ENCODE measurements at places on chromosomes 2 and 18. TPM values are rescaled to one million over a fixed set of nuclear protein-coding genes. Genes with fewer than 3 reads are reported as not detected.

RASGRP3 gene
- total RNA-seq = 12.2 TPM

MC4R gene
- not detected for total RNA-seq

AGXT gene
- 0.39 TPM for total RNA-seq

ATP6V1B1 gene
- 2.6 TPM for total RNA-seq

CPLX4 gene
- total RNA-seq = not detected

GAREM2 gene
- 15.6 TPM for total RNA-seq

NEB gene
- 17.6 TPM for total RNA-seq

DNA sequence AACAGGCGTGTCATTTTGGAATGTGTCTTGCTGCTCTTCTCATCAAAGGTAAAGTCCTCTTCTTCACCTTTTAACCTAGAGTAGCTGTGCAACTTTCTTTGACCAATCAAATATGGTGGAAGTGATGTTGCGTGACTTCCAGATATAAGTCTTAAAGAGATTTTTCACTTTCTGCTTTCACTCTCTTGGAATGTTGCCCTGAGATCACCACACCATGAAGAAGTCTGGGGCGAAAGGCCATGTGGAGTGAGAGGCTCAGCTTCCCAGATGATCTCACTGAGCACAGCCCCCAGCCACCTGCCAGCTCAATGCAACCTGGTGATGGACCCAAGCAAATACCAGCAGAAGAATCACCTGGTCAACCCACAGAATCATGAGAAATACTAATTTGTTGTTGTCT is 7.1 kb upstream of the GALNT3 start:
- DNase-seq = no peak

GRCh38 chr2:184597571-184597991 is 748 bp upstream of the ZNF804A start:
- no peak for DNase-seq

DNA sequence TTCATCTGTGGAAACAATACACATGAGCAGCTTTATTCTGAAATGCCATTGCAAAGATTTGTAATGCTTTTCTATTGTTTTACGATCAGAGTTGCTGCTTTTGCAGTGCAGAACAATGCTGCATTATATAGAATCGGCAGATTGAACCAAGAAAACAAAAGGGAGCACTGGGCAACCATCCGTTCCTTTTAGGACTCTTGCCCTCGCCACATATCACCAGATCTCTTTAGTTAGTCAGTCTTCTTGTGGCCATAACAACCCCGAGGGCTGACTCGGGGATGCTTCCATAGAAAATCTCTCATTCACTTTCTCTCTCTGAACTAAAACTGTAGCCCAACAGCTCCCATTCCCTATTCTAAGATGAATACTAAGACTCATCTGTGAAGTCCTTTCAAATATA is 340.4 kb downstream of the NRXN1 start:
- no peak for DNase-seq

DNA sequence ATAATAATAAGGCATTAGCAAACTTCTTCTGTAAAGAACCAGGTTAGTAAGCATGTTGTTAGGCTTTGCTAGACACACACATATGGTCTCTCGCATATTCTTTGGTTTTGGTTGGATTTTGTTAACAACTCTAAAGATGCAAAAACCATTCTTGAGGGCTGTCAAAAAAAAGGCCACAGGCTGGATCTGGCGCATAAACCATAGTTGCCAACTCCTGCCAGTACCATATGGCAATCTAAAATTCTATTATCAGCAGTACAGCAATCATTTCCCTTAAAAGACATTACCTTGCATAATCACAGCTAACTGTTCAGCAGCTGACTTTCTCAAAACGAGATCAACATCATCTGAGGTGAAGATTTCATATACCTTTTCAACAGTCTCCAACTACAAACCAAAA is 63.5 kb downstream of the RTTN start:
- no peak for DNase-seq

DNA sequence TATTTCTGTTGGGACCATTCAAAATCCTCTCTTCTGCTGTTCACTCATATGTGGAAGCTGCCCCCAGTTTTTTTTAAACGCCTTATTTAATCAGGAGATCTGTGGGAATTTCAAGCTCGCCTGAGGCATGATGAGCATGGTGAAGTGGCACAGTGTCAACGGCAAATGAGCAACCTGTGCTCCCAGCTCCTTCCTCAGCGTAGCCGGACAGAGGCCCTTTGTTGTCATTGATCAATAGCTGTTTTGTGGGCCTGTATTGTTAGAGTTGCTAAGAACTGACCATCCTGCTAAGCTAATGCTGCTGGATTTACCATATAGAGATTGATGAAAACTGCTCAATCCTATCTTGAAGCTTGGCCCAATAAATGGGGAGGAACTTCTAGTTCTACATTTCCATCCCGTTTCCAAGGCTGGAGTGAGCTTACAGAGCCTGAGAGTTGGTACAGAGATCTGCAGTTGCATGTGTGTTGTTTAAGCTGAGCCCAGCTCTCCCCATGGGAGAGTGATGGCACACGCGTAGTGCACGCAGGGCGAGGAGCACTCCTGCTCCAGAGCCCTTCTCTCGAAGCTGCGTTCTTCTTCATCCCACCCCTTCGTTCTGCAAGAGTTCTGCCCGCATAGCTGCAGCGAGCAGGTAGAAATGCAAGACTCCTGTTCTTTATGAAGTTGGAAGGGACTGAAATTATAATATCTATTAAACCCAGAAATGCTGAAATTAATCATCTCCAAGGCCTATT is 108.8 kb downstream of the RTN4 start:
- no peak for DNase-seq

DNA sequence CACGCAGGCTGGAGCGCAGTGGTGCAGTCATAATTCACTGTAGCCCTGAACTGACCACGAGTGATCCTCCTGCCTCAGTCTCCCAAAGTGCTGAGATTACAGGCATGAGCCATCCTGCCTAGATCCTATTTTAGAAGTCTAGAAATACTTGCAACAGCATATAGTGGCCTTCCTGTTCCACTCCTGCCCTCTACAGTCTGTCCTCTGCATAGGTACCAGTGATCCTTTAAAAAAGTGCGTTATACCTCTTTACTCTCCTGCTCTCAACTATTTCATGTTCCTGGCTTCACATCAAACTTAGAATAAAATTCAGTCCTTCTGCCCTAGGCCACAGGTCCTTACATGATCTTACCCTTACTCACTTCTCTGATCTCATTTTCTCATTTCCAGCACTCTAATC is 6.0 kb downstream of the COMMD1 start:
- DNase-seq = no peak

- DNase-seq = no peak
Observed at GRCh38 chr2:42860319-42861094, 68.1 kb upstream of the HAAO start.

DNA sequence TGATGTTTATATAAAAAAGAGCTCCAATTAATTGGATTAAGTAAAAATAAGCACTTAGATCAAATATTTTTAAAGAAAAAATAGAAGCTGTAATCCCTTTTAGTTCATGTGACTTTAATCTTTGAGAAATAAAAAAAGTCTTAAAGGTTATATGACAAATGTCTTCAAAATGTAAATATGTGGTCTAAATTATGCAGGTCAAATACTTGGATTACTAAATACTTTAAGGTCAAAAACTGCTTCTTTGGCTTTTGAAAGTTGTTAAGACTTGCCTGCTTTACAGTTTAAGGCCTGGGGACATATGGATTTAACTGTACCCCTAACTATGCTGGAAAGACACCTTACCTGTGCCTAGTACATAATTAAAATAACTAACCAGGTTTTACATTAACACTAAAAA is 15.5 kb upstream of the PDK1 start:
- no peak for DNase-seq

DNA sequence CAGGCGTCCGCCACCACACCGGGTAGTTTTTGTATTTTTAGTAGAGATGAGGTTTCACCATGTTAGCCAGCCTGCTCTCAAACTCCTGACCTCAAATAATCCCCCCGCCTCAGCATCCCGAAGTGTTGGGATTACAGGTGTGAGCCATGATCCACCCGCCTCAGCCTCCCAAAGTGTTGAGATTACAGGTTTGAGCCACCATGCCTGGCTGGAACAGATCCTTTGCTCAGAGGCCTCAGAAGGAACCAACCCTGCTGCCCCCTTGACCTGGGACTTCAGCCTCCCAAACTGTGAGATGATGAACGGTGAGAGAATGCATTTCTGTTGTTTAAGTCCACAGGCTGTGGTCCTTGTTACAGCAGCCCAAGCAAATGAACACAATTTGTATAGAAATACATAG is 67.0 kb downstream of the NCAPH start:
- no peak for DNase-seq

- DNase-seq = no peak
Observed at GRCh38 chr18:43009674-43010073, 105.8 kb downstream of the RIT2 start.

GRCh38 chr2:109382951-109383350 is 230.8 kb downstream of the SEPTIN10 start:
- peak; percentile 19 for DNase-seq

- DNase-seq = no peak
Observed at GRCh38 chr18:75745147-75745546, 317.6 kb upstream of the SMIM21 start.
